Thoracic aorta (tissue), 2 donors: ENCODE measurements at places on chromosomes 5 and 9.

GRCh38 chr5:32458880-32459495 is 14.4 kb upstream of the ZFR start:
- no peak overlapping the region for H3K4me3 ChIP-seq
- H3K27ac ChIP-seq: no peak overlapping the region
- no peaks in the 10 kb centered on the region for H3K36me3 ChIP-seq

DNA sequence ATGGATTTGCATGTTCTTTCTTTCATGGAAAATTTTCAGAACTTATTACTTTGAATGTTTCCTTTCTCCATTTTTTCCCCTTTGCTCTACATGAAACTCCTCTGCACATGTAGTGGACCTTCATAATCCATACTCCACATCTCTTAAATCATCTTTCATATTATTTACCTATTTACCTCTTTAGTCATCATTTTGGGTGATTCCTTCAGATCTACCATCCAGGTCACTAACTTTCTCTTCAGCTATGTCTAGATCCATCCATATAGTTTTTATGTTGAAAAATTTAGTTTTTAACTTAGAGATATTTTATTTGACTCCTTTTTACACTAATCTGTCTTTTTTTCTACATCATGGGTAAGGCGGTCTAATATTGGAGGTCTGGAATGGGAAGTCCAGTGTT is 586.6 kb downstream of the NR2F1-AS1 start:
- no peak overlapping the region for H3K4me3 ChIP-seq
- H3K27me3 ChIP-seq: no peaks in the 10 kb centered on the region
- H3K4me1 ChIP-seq: no peaks in the 10 kb centered on the region
- H3K36me3 ChIP-seq: no peaks in the 10 kb centered on the region
- no peak for DNase-seq
- H3K27ac ChIP-seq: no peak overlapping the region

- no peaks in the 10 kb centered on the region for H3K36me3 ChIP-seq
- H3K4me1 ChIP-seq: no peaks in the 10 kb centered on the region
- no peak for DNase-seq
- no peak overlapping the region for H3K27ac ChIP-seq
Observed at GRCh38 chr5:118775790-118776499, 212.4 kb downstream of the DTWD2 start.

DNA sequence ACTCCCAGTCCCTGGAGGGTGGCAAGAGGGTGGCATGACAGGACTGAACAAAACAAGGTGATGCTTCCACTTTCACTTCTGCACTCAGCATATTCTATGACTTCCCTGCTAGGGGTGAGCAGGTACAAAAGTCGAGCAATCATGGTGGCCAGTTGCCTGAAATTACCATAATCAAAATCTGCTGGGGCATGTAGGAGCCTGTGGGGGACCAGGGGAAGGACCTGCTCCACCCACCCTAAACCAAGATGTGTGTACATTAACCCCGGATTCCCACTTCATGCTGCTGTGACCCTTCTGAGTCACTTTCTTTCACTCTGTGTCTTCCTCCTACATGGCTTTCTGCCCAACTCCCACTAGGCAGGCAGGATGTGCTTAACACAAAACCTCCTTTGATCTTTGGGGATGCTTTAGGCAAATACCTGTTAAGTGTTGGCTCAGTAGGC is 73.3 kb upstream of the PHF24 start:
- no peak for DNase-seq
- no peaks in the 10 kb centered on the region for H3K36me3 ChIP-seq
- no peaks in the 10 kb centered on the region for H3K27me3 ChIP-seq
- H3K27ac ChIP-seq: no peak overlapping the region

DNA sequence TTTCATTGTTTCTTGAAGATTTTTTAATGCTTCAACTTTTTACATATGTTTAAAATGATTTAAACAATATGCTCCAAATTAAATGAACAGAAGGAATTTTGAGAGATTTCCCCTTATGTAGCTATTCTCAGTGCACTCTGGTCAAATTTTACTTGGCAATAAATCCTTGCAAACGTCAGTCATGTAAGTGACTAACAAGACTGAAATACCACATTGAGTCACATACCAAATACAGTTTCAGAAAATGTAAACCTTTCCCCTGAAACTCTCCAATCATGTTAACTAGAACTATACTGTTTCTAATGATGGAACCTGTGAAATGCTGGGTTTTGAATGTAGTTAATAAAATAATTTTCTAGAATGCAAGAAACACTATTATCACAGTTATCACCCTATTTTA is 29.6 kb downstream of the SAR1B start:
- no peaks in the 10 kb centered on the region for H3K4me1 ChIP-seq
- no peak overlapping the region for H3K27ac ChIP-seq
- no peaks in the 10 kb centered on the region for H3K27me3 ChIP-seq
- no peak for DNase-seq
- peaks cover 9% of the 10 kb centered on the region for H3K36me3 ChIP-seq

GRCh38 chr9:89468281-89468960 is 29.5 kb downstream of the SEMA4D start:
- no peak overlapping the region for H3K4me3 ChIP-seq
- no peak for DNase-seq
- no peaks in the 10 kb centered on the region for H3K4me1 ChIP-seq
- no peaks in the 10 kb centered on the region for H3K27me3 ChIP-seq
- H3K36me3 ChIP-seq: no peaks in the 10 kb centered on the region
